OCI-LY7 (cell line): ENCODE measurements at places on chromosomes 1 and 21. TPM values are rescaled to one million over a fixed set of nuclear protein-coding genes. Genes with fewer than 3 reads are reported as not detected.

The CAPN9 gene
- total RNA-seq = not detected in 2 replicates

- no peak for DNase-seq
Measured at GRCh38 chr1:66335125-66335524, 198.8 kb upstream of the SGIP1 start.

The FCRL2 gene
- 6.6 and 8.1 TPM in 2 replicates for total RNA-seq

The GRIK1 gene
- 0.13 TPM in 1 of 2 replicates, not detected in the other for total RNA-seq

The BATF3 gene
- 3.1 and 4.2 TPM in 2 replicates for total RNA-seq

- peak; percentile 23 for DNase-seq
Measured at GRCh38 chr1:45375104-45376090, 35.2 kb upstream of the MUTYH start.

The S100A1 gene
- not detected in 2 replicates for total RNA-seq

The MAN1C1 gene
- 4.6 and 4.9 TPM in 2 replicates for total RNA-seq

DNA sequence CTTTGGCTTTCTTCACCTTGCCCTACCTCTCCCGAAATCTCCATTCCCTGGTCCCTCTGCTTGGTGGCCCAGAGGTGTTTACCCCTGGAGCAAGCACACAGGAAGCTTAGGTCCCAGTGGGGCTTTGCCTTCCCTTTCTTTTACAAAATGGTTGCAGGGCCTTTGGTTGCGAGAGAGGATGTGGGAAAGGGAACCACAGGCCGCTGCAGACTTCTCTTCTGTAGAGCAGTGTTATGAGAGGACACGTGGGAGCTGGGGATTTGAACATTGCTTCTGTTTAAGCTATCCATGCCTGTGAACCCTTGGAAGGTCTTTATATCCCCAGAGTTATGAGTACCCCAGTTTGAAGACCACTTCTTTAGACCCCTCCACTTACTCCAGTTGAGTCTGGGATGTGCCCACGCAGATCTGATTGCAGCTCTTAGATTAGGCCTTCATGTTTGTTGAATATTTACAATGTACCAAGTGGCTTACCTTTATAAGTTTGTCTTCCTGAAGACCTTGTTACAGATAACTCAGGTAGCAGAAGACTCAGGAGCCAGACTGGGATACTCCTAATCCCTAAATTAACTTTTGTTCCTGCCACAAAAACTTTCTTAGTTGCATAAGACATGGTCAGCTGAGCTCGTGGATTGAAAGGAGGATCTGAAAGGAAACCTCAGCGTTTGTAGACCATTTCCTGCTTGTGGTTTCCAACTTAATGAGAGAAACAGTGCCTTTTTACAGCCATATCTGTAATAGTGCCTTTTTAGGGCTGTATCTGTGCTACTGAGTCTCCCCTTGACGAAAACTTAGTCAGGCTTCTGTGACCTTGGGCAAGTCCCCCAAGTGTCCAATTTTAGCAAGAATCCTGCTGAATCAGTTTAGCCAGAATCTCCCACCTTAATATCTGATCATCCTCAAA is 21.9 kb upstream of the IVNS1ABP start:
- DNase-seq = peak; percentile 67

DNA sequence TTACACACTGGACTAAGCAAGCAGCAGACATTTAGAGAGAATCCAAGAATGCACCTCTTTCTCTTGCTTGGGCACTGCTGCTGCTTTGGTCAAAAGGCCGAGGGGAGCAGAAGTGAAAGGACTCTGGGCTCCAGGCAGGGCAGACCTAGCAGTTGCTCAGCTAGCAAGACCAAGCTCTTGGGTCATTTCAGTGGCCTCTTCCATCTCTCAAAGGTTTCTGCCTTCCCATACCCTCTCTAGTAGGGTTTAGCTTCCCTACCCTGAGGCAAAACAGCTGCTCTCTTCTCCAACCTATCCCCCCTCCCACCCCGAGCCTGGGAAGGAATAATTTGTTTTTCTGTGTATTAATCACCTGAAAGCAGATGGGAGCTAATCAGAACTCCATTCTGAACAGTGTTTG is 25.8 kb downstream of the TFAP2E start:
- no peak for DNase-seq

GRCh38 chr1:229887043-229887822 is 179.8 kb upstream of the GALNT2 start:
- DNase-seq = no peak

DNA sequence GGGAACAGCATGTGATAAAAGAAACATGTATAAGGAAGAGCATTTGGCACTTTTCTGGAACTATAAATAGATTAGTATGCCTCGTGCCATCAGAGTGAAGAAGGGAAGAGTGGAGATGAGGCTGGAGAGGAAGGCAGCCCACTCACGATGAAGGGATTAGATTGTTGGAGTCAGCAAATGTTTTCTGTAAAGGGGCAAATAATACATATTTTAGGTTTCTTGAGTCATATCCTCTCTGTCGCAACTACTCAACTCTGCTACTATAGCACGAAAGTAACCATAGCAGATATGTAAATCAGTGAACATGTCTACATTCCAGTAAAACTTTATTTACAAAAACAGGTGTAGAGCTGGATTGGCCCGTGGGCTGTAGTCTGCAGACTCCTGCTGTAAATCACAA is 147.8 kb downstream of the TENT5C start:
- DNase-seq = no peak

GRCh38 chr1:81949421-81949820 is 148.7 kb downstream of the ADGRL2 start:
- no peak for DNase-seq

The LCE6A gene
- total RNA-seq = not detected in 2 replicates

The RGS7 gene
- not detected in 2 replicates for total RNA-seq

The LEPROT gene
- total RNA-seq = 20.5 and 22.7 TPM in 2 replicates

The VCAM1 gene
- total RNA-seq = not detected in 2 replicates

The LAMC2 gene
- total RNA-seq = 0.38 and 0.63 TPM in 2 replicates

DNA sequence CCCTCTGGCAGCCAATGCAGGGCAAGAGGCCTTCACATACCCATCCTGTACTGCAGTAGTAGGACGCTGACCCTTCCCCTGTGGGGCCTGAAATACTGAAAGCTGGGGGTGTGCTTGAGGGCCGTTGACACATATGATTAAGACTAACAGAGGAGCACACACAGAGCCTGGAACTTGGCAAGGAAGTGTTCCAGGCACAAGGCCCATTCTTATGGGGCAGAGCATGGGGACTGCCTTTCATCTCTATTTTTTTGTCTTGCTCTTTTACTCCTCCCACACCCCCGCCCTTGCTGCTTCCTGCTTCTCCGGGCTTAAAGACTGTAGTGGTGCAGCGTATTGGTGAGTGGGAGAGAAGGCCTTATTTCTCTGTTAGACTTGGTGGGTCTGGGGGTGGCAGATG is 137.4 kb downstream of the BACH1 start:
- no peak for DNase-seq

DNA sequence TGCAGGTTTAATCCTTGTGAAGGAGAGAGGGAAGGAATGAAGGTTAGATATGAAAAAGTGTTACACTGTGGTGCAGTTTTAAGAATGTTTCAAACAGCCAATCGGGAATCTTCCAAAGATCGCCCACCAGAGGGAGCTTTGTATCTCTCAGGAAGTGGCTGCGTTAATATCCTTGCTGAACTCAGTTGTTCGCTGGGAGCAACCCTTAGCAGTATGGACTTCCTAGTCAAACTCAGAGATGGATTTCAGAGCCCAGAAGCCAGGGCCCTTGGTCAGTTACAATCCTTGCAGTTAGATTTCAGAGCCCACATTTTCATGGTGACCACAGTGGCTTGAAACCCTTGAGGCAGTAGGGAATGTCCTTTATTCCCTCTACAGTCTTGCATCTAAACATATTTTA is 136.2 kb downstream of the NTNG1 start:
- peak; percentile 83 for DNase-seq

The ADGRL2 gene
- not detected in 2 replicates for total RNA-seq

The NEXN gene
- 0.28 TPM in 1 of 2 replicates, not detected in the other for total RNA-seq

DNA sequence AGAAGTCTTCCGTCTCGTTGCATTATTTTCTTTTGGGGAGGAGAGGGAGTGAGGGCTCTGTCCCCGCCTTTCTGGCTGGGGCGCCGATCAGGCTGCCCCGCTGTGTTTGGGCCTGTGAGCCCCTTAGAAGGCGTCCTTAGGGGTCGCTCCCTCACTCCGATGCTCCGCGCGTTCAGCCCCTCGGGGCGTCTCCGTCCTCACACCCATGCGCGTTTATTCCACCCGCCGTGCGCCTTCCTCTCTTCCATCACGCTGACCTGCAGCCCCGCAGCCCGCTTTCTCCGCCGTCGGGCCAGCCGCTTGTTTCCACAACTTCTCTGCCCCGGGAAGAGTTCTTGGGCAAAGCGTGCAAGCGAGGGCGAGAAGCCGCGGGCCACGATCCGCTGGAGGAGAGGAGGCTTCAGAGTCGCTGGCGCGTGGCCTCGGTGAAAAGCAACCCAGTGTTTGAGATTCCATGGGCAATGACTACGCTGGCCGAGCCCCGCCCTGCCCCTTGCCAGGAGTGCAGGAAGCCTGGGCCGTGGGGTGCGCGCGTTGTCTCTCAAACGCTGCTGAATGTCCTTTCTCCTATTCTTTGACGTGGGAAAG is 27.7 kb downstream of the TRIM11 start:
- no peak for DNase-seq

DNA sequence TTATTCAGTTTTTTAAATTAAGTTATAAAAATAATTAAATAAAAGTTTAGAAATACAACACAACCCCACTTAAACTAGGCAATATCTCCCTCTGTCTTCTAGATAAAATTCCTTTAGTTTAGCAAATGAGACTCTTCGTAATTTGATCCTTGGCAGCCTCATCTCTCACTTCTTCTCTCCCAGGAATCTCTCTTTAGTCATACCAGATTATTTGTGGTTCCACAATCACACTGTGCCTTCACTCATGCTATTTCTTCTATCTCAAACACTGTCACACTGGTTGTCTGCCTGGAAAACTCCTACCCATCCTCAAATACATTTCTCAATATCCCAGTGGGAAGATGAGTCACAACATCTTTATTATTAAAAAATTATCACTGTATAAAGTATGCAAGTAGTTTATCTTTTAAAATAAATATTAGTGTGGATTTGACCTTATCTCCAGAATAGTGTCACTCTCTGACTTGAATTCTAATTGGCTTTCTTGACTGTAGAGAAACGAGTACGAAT is 195.5 kb downstream of the KCNH1 start:
- DNase-seq = no peak
